ENCODE measurements at places on chromosomes 7 and 10. TPM values are rescaled to one million over a fixed set of nuclear protein-coding genes. Genes with fewer than 3 reads are reported as not detected.

NUTM2A gene
- total RNA-seq: 0.10 TPM

LRRD1 gene
- 0.10 TPM for total RNA-seq

GPRIN2 gene
- not detected for total RNA-seq

LLCFC1 gene
- total RNA-seq: not detected

SPDYE2 gene
- not detected for total RNA-seq

NPVF gene
- total RNA-seq: not detected

CADPS2 gene
- 13.0 TPM for total RNA-seq

DNA sequence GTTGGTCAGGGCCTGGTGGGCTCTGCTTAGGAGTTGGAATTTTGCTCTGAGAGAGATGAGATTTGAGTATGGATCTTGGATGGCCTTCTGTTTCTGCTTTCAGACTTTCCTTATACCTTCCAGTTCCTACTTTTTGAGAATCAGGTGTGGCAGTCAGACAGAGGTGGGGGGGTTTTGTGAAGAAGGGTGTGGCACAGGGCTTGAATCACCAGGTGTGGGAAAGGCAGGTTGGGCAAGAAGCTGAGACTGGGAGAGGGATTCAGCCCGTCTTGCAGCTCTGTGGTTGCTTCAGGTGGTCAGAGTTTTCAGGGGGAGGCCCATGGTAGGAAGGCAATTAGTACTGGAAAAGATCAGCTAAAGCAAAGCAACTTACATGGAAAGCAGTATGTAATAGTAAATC is 340.2 kb downstream of the LRMDA start:
- DNase-seq: no peak

GRCh38 chr7:98458090-98458875 is 57.4 kb upstream of the BAIAP2L1 start:
- DNase-seq: peak; percentile 25

- no peak for DNase-seq
Observed at GRCh38 chr7:133688483-133689239, 435.8 kb downstream of the EXOC4 start.

DNA sequence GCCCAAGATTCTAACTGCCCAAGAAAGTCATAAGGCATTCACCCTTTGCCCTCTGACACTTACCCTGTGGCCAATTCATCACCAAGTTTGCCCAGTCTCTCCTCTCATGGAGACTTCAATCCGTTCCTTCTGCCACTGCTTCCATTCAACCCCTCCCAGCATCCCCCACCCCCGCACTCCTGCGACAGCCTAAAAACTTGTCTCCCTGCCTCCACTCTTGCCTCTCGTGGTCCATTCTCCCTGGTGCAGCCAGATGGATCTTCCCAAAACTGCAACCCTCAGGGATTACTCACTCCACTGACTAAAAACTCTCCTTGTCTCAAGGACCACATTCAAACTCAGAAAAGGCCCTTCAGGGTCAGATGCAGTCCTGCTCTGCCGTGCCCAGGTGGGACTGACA is 32.3 kb upstream of the PLXNA4 start:
- DNase-seq: no peak

- no peak for DNase-seq
Observed at GRCh38 chr10:80709866-80710265, 172.2 kb downstream of the SH2D4B start.

DNA sequence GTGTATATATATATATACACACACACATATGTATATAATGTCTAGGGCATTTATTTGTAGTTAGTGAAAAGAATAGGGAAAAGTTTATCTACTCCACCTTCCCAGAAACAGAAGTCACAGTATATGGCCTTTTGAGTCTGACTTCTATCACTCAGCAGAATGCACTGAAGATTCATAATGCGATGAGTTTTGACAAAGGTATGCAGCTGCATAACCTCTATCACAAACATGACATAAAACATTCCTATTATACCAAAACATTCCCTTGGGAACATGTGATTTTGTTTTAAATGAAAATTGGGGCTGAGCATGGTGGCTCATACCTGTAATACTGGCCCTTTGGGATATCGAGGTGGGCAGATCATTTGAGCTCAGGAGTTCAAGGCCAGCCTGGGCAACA is 137.3 kb upstream of the EEPD1 start:
- no peak for DNase-seq

DNA sequence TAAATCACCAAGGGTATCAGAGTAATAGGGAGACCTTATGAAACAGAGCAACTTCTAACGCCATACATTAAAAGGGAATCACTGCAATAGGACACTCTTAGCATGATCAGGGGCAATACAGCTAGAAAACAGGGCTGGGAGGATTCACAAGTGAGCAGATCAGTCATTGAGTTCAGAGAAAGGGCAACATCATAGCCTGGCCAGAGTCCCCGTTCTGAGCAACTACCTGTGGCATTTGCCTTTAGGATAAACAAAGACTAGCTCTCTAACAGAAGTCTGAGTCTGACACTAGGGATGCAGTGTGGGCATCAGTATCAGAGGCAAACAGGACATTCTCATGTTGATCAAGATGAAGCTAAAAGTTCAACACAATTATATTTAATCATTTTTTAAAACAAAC is 297.9 kb downstream of the DGKB start:
- peak; percentile 22 for DNase-seq

- DNase-seq: no peak
Observed at GRCh38 chr10:83725567-83725966, 413.7 kb upstream of the GHITM start.

DNA sequence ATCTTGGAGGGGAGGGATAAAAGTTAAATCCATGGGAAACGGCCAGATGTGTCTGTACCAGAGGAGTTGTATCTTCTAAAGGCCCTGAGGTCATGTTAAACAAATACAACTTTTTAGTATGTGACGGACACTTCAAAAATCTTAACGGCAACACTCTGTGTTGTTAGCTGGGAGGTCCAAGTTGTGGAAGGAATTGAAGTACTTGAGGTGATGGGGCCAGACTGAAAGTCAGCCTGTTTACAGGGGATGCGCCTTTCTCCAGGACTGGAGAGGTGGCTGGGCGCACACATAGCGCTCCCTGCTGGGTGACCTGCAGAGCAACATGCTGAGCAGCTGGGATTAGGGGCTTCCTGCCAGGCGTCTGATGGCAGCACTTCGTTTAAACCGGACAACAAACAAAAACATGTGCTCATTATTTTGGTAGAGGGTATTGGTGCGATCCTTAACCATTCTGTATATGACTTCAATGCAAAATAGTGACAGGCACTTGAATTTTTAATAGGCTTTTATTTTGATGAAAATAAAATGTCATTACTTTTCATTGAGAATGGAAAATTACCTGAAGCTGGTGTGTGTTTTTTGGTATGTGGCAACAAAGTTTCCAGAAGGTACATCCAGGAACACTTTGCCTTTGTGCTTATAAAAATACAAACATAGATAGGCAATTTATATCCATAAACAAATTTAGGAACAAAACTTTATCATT is 198.2 kb downstream of the MLLT10 start:
- peak; percentile 45 for DNase-seq

DNA sequence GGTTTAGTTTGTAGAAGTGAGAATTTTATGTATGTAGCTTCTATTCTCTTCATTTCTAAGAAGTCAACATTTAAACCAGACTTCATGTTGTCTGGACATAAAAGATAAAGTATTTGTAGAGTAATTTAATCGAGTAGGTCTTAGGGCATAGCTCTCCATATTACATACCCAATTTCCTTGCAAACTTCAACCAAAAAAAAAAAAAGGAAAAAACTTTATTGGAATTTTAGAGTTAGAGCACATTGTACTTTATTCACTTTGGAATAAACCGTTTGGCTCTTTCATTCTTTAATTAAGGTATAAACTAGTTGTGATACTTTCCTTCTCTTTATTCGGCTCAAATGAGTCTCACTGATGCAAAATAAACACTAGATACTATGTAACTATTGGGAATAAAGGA is 36.0 kb downstream of the PTER start:
- DNase-seq: no peak

GRCh38 chr10:46062723-46063428 is 16.8 kb upstream of the MSMB start:
- DNase-seq: no peak

DNA sequence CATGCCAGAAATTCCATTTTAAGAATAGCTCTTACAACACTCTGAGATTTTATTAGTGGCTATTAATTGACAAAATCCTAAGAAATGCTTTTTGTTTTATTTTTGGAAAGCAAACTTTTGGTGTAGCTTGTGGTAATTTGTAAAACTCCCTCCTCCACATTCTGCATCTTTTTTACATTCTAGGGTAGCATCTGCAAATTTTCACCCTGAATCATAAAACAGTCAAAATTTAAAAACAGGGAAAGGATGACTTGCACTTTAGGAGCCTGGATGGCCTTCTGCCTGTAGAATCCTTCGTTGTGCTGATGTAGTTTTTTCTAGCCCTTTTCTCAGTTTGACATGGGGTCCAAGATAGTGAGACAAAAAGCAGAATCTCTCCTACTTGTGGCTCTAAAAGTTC is 316.1 kb downstream of the ADRA2A start:
- no peak for DNase-seq

- DNase-seq: no peak
Observed at GRCh38 chr10:51302316-51302715, 228.0 kb downstream of the PRKG1 start.

DNA sequence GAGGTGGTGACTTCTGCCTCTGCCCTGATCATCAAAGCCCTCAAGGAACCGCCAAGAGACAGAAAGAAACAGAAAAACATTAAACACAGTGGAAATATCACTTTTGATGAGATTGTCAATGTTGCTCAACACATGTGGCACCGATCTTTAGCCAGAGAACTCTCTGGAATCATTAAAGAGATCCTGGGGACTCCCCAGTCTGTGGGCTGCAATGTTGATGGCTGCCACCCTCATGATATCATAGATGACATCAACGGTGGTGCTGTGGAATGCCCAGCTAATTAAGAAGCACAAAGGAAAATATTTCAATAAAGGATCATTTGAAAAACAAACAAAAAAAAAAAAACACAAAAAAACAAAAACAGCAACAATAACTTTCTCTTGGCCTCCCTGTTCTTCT is 59.5 kb upstream of the TOMM7 start:
- no peak for DNase-seq

DNA sequence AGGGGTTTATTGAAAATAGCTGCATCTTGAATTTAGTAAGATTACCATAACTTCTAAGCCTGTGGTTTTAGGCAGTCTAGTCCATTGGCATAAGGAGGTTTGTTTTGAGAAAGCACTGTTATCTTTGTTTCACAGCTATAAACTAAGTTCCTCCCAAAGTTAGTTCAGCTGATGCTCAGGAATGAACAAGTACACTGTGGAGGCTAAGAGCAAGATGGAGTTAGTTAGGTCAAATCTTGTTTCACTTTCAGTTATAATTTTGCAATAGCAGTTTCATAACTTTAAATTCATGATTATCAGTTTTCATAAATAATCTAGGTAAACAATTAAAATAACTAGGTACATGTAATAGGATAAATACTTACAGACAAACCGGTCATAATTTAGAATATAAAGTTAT is 15.4 kb downstream of the SEC61G start:
- no peak for DNase-seq

DNA sequence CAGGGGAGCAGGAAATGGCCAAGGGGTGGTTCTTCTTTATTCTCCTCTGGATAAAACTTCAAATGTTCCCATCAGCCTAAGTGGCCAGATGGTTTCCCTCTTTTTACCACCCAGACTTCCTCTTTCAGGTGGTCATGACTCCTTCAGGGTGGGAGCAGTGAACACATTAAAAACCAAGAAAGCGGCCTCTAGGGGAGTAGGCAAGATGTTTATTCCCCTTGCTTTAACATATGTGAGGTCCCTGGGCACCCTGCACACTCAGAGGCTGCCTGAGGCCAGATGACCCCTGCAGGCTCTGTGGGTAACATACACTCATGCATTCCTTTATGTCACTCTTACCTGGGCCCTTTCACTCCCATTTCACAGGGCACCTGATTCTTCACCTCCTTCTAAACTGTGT is 357.4 kb downstream of the ABCA13 start:
- peak; percentile 4 for DNase-seq

DNA sequence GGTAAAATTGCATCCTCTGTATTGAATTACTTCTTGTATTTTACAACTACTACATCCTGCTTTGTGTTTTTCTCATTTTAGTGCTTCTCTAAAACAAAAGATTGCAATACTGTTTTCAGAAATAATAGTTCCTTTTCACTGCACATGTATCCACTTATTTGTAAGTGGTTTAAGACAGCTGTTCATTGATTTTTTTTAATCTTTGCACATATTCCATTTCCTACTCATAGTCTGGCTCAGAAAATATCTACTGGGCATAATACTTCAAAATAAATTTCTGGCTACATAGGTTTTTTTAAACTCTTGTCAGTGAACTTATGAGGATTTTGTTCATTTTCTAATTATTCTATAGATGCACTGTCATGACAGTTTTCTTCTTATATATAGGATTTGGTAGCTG is 54.8 kb downstream of the SND1 start:
- DNase-seq: no peak

- DNase-seq: no peak
Observed at GRCh38 chr10:110649347-110650264, 5.5 kb downstream of the RBM20 start.

GRCh38 chr7:121904120-121904519 is 31.2 kb downstream of the PTPRZ1 start:
- no peak for DNase-seq

GRCh38 chr7:154383045-154383444 is 330.8 kb downstream of the DPP6 start:
- no peak for DNase-seq

DNA sequence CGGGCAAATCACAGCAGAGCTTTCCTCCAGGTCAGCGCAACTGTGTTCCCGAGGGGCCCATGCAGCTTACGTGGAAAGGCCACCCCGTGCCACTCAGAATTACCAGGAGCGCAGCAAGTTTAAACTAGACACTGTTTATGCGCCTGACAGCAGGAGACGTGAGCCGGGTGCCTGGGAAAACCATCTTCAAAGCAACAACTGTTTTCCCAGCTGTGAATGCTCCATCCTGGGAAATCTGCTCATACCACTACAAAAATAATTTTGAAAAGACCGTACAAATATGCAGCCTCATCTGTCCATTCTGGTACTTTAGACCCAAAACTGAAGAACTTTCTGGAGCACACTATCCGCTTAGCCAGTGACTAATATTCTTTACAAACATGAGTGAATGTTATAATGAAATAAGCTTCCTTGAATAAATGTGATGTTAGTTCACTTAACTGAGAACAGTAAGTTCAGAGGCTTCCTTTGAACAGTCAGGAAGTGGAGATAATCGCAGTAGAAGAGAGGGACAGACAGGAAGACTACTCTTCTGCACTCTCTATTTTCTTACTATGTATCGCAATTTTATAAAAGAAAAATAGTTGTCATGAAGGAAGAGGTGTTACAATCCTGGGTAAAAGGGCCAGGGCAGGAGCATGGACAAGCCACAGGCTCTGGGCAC is 16.7 kb downstream of the GPER1 start:
- DNase-seq: no peak

All from HT1080 (cell line).